ENCODE measurements at places on chromosomes 1 and 21.
A peak's percentile ranks its signal among the peaks of the same experiment; 100 is the strongest.

- DNase-seq, result no peak
Measured at GRCh38 chr1:178487070-178487615, 9.6 kb downstream of the CLEC20A start.

DNA sequence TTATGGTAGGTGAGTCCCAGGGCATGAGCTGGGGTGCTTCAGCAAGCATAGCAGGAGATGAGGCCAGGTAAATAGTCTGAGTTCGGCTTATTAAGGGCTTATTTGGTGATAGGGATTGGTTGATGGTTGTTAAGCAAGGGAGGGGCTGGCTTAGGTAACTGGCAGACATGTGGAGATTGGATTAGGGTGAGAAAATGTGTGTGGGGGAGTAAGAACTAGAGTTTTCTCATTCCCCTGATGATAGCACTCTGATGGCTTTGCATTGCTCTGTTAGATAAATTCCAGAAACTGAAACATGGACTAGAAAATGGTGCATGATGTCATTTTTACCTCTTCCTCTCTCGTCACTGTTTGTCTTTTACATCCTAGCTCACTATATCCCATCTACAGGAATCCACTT, 53.6 kb downstream of the FGGY start:
- no peak for DNase-seq

DNA sequence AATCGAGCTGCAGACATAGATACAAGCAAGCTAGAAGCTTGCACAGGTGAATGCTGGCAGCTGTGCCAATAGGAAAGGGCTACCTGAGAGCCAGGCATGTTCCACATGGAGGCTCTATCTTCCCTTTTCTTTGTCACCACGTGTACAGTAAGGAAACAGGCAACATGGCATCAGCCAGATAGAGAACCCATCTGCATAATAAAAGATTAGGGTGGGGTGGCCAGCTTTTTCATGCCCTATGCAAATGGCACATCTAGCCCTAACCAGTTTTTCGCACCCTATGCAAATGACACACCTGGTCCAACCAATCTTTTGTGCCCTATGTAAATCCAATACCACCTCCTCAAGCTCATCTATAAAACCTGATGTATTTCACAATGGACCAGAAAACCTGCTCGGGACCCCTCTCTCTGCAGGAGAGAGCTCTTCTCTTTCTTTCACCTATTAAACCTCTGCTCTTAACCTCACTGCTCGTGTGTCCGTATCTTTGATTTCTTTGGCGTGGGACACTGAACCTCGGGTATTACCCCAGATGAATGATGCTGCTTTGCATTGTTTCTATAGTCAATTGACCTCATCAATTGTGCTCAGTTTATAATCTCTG, 93.9 kb downstream of the SLC30A10 start:
- no peak for DNase-seq

GRCh38 chr1:8706291-8706690, 111.1 kb downstream of the RERE start:
- no peak for DNase-seq

DNA sequence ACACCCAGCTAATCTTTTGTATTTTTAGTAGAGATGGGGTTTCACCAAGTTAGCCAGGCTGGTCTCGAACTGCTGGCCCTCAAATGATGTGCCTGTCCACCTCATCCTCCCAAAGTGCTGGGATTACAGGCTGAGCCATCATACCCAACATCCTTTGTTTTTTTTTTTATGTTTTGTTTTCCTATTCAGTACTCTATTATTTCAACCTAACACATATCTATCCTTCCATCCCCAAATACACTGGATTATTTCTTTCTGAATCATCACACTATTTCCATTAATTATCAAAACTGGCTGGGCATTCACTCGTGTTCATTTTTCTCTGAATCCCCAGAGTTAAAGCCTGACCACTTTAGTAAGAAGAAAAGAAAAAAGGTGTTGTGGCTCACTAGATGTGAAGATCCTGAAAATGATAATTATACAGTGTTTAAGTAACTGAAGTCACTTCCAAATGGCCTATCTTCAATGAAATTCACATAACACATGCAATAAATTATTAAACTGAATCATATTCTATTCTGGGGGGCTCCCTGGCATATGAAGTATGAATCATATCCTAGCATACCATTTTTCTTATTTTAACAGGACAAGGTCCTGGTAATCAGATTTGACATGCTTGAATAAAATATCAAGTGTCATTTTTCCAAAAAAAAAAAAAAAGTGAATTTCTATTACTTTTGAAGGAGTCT, 1754.2 kb downstream of the BRINP3 start:
- no peak for DNase-seq

DNA sequence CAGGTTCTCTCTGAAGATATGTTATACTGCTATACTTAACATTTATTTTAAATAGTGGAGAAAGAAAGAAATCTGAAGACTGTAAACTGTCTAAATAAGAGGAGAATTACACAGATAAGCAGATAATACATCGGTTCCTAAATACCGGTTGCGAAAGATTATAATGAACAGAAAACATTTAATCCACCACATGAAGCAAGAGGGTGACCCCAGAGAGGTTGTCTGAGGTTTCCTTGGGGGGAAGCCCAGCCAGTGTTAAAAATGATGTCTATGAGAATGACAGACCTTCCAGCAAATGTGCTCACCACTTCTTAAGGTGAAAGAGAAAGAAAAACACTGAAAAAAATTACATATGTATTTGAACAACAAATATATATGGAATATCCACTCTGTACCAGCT, 356.4 kb upstream of the KAZN start:
- DNase-seq, result no peak

GRCh38 chr1:36369061-36369861, 16.5 kb downstream of the STK40 start:
- peak; percentile 91 for DNase-seq

DNA sequence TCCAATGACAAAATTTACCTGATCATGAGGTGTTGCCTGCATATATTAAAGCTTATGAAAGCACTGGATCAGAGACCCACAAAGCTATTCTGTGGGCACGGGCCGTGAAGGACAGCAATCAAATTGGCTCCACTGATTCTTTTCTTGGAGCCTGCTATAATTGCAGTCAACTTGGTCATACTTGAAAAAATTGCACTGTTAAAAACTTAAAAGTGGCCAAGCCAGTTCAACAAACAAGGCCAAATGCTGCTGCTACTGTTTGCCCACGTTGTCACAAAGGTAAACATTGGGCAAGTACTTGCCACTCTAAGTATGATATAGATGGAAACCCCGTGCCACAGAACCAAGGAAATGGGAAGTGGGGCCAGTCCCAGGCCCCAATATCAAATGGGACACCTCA, 37.8 kb downstream of the CYP4A11 start:
- DNase-seq, result no peak
